Activated CD4-positive, alpha-beta T cell treated with anti-CD3 and anti-CD28 coated beads for 24 hours (primary cell): ENCODE measurements at places on chromosomes 12 and 14.

DNA sequence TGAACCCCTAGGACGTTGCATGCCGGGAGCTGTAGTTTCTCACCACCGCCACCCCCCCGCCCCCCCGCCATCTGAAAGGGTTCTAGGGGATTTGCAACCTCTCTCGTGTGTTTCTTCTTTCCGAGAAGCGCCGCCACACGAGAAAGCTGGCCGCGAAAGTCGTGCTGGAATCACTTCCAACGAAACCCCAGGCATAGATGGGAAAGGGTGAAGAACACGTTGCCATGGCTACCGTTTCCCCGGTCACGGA lies 501 bp upstream of the HSP90B1 start:
- DNase-seq, result no peak

DNA sequence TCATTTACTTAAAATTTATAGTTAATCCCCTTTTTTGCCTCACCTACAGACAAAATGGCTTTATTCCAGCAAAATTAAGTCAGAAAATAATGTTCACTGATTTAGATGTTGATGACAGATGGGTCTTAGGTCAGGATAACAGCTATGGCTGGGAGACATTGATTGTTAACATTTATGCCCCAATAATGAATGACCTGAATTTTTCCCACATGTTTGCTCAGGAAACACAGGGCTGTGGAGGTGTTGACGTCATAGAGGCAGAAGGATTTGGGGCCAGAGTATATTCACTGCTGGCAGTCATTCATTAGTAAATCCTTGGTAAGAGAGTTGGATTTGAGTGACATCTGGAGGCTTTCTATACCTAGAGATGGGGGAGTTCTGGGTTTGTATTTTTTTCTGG lies 121.3 kb downstream of the PDE3A start:
- no peak for DNase-seq

- no peak for DNase-seq
These were observed 91.1 kb downstream of the ARMH4 start for GRCh38 chr14:58060898-58061297.

DNA sequence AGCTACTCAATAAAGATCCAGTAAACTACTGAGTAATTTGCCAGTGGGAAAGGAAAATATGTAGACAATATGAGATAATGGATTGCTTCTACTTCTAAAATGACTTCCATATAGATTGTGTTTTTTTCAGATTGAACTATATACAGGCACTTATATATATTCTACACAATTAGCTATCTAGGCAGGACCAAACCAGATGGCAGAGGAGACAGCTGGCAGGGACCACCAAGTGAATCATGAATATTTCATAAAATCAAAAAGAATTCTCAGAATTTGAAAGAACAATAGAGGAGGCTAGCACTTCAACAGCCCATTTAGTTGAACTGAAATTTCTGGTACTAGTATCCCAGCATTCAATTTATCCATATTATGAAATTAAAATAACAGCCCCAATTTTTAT lies 338.0 kb upstream of the RPL10L start:
- DNase-seq, result no peak

GRCh38 chr14:23547924-23548323 lies 3.6 kb downstream of the ZFHX2 start:
- DNase-seq, result no peak
